Effector memory CD8-positive, alpha-beta T cell (primary cell): ENCODE measurements at places on chromosomes 6 and 20.

- no peak for DNase-seq
These were observed 11.0 kb upstream of the FOXF2 start for GRCh38 chr6:1378065-1379016.

- no peak for DNase-seq
These were observed 141.1 kb downstream of the CD164 start for GRCh38 chr6:109241199-109241598.

DNA sequence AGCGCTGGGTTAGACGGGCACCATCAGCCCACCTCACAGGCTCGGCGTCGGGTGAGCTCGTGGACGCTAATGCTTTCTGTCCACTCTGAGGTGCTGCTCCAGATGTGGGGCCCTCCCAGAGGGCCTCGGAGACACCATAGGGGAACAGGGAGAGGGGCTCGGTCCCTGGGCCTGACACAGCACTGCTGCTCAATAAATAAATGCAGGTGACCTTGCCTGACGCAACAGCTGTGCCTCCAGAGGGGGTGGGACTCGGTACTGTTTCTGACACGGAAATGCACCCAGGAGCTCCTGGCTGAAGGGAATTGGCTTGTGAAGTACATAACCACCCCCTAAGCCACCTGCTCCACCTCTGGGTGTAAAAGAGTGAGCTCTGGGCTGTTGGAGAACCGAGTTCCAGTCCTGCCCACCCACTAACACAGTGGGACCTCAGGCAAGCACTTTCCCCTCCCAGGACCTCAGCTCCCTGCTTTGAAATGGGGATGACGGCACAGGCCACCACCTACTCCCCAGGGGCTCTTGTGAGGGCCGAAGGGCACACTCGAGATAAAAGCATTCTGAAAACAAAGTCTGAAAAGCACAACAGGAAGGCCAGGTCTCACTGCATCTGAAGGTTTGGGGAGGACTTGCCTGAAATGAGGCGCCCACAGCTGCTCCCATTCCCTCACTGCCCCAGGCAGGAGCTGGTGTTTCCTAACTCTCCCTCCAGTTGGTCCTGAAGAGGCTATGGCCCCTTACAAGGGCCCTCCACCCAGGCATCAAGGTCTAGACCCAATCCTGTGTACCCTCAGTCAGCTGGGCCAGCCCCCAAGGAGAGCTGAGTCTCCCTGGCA, 6.7 kb downstream of the KCNK15 start:
- DNase-seq = no peak

DNA sequence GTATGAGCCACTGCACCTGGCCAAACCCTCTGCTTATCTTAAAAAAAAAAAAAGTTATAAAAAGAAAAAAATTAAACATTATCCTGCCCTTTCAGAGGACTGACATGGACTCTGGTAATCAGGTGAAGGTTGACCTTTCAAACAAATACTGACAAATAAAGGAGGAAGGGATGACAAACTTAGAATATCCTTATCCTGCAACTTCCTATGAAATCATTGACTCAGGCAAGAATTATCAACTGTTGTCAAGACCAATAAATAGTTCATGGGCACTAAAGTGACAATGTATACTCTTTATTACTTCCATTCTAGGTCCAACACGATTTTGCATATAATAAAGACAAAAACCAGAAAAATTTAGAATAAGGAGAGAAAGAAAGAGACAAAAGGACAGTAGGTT, 117.9 kb downstream of the KIF16B start:
- DNase-seq = no peak

DNA sequence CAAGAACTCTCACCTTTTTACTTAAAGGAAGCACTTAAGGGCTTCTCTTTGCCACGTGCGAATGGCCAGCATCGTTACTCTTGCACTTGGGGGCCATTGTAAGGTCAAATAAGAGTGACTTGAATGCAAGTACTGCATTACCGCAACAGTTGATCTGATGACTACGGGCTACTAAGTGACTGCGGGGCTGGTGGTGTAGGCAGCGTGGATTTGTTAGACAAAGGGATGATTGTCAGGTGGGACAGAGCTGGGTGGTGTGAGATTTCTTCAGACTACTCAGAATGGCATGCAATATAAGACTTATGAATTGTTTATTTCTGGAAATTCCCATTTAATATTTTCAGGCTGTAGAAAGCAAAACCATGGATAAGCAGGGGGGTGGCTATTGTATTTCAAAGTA, 199.7 kb upstream of the UST start:
- no peak for DNase-seq

- DNase-seq = no peak
These were observed 12.8 kb downstream of the TUBB2A start for GRCh38 chr6:3144571-3144970.
